ENCODE measurements at places on chromosomes 2 and 18. TPM values are rescaled to one million over a fixed set of nuclear protein-coding genes. Genes with fewer than 3 reads are reported as not detected.

DNA sequence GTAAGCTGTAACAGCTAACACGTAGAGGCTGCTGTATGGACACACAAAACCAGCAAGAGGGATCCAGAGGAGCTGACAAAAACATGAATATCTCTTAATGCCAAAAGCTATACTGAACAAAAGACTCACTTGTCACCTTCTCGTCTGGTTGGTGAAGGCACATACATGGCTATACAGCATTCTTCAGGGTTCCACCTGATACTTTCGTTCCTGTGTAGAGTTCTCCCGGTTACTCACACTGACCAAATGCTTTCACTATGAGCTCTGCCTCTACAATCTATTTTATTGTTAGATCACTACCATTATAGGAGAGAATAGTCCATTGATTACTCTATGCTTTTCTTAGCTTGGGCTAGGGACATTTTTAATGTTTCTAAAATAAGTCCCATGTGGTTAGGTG is 193.1 kb downstream of the HNMT start:
- no peak for DNase-seq

GRCh38 chr18:8994603-8995002 is 107.9 kb upstream of the NDUFV2 start:
- DNase-seq: no peak

GRCh38 chr2:158730621-158731140 is 64.4 kb upstream of the DAPL1 start:
- no peak for DNase-seq

GRCh38 chr18:38427234-38427633 is 861.6 kb upstream of the CELF4 start:
- DNase-seq: no peak

UGT1A10 gene
- total RNA-seq: not detected

DNA sequence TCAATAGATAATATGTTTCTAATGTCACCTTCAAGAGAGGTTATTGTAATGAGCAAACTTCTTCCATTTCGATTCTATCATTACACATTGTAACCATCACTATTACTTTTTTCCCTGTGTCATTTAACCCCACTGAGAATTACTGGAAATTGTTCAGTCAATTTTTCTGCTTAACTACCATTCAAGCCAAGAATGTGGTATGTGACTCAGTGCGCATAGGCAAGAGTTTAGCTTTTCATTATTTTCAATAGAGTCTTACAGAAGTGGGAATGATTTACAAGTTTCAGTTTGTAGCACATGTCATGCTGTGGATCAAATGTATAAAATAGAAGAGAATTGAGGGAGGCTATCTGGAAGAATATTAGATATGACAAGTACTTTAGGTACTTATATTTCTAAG is 34.3 kb upstream of the PIEZO2 start:
- DNase-seq: no peak

GRCh38 chr18:71405169-71405809 is 1116.4 kb downstream of the SOCS6 start:
- DNase-seq: no peak
